NCI-H446 (cell line): ENCODE measurements at places on chromosomes 11 and 22.

- DNase-seq = no peak
These were observed 41.0 kb downstream of the C11orf71 start for GRCh38 chr11:114359342-114359741.

DNA sequence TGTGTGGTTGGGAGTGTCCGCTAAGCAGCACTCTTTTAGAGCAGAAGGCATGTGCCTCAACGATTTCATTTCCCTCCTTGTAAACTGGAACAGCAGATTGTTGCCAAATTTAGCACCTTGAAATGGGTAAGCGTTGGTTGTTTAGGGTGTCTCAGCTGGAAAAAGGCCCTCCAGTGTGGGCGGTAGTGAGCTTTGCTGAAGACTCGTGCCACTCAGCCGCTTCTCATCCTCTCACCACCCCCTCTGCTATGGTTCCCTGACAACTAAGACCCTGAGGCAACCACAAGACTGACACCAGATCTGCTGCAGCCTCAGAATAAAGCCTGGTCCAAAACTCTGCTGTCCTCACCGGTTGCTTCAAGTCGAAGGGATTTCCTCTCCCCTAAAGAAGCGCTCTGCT lies 9.9 kb upstream of the FERMT3 start:
- DNase-seq = no peak

- DNase-seq = no peak
These were observed 120.3 kb downstream of the KCNQ1OT1 start for GRCh38 chr11:2579315-2580060.

DNA sequence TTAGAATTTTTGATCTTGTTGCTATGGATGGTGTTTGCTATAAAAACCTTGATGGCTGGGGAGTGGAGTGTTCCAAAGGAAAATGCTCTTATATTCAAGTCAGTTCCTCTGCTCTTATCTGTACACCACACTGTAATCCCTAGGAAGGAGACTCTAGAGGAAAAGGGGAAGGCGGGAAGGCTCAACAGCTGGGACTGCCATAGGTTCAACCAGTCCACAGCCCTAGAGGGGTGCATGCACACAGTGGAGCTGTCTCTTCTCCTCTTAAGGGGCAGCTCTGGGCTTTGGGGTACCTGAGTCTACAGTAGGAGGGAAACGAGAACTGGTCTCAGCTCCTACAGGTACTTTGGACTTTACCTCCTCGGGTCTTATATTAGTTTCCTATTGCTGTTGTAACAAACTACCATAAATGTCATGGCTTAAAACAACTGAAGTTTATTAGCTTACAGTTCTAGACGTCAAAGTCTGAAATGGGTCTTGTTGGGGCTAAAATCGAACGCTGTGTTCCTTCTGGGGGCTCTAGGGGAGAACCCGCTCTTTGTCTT lies 77.2 kb upstream of the ZBED5 start:
- no peak for DNase-seq

DNA sequence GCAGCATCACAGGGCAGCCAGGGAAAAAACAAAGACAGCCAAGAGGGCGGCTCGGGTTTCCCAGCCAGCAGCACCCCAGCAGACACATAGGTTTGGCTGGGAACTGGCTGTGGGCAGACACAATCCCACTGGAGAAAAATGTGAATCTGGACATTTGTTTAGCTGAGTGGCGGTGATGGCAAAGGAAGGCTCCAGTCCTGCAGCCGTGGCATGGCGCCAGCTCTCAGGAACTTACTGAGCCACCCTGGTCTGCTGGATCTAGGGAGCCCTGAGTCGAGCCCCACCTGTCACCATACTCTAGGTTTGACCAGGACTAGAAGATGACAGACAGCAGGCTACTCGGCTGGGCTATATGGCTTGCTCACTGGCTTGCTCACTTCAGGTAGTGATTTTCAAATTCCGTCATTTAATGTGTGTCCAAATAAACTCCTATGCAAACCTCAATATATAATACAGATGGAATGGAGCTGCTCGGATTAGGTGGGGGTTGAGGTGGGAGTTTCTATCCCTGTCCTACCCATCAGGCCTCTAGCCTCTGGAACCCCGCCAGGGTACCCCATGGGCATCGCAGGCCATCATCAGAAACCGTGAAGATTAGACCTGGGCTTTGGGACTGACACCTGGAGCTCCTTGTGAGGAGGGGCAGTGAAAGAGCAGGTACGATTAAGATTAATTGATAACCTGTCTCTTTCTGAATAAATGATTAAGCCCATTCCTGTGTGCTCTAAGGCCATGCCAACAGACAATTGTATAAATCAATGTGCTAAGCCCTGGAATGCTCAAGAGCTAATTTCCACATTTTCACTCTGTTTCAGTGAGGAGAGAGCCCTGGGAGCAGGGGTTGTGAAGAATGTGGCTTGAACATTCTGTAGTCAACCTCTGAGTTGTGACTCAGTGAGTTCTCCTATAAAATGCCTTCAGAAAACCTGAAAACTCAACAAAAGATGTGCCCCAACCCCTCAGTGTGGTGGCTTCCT lies 42.5 kb downstream of the GALNT18 start:
- DNase-seq = no peak
